Lung (tissue), 17 donors: ENCODE measurements at places on chromosomes 12 and 14. TPM values are rescaled to one million over a fixed set of nuclear protein-coding genes. Genes with fewer than 3 reads are reported as not detected.
A peak's percentile ranks its signal among the peaks of the same experiment; 100 is the strongest.

- DNase-seq = peak; percentile 65
Observed at GRCh38 chr12:109518820-109519665, 41.6 kb downstream of the UBE3B start.

GRCh38 chr14:26663506-26663905 is 65.7 kb upstream of the NOVA1 start:
- DNase-seq = no peak

GRCh38 chr12:110641521-110641920 is 27.6 kb downstream of the TCTN1 start:
- DNase-seq = no peak

DNA sequence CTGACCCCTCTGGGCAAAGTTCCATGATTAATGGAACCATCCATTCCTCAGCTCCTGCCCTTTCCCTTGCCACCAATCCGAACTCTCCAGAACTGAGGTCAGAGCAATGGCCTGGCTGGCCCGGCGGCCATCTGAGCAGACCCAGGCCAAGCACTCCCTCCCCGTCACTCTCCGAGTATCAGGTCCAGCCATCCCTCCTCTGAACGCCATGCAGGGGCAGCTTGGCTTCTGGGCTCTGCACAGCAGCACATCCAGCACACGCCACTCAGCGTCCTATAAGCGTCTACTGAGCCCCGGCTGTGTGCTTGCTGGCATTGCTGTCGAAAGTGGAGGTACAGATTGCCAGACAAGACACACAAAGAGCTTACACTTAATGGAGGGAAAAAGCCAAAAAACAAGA is 34.3 kb upstream of the VWF start:
- no peak for DNase-seq

- DNase-seq = no peak
Observed at GRCh38 chr14:50501642-50502041, 30.7 kb downstream of the MAP4K5 start.

DNA sequence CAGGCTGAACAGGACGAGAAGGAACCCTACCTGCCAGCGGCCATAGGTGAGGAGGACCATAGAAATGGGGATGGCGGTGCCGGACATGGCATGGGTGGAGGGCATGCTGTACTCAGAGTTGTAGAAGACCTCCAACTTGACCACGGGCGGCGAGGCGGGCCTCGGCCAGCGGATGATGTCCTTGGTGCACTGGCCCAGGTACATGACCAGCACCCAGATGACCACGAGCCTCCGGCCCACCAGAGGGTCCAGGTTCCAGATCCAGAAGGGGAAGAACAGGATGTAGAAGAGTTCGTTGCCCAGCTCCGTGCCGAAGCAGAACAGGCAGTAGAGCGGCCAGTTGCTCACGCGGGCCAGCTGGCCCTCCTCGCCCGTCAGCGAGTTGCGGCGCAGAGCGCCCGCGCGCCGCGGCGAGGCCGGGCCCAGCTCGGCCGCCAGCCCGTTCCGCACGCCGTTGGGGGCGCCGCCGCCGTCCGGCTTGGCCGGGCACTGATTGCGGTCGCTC is 582 bp downstream of the SGPP1 start:
- peak; percentile 65 for DNase-seq

DNA sequence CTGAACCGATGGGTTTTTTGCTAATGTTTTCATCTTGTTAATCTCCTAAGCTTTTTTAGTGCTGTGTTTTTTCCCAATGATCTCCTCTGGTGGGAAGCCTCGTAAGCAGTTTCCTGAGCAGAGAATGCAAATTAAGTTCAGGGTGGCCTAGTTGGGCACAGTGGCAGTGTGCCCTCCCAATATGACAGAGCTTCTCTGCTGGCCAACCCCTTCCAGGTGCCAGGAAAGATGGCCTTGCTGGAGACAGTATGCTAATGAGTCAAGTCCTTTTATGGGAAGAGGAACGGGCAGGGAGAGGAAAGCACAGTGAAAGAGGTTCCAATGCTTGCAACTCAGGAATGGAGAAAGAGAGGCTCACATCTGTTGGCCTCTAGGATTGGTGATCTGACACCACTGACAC is 115.8 kb downstream of the GCH1 start:
- DNase-seq = no peak

GRCh38 chr12:122395319-122395718 is 27.1 kb downstream of the CLIP1 start:
- DNase-seq = no peak

DNA sequence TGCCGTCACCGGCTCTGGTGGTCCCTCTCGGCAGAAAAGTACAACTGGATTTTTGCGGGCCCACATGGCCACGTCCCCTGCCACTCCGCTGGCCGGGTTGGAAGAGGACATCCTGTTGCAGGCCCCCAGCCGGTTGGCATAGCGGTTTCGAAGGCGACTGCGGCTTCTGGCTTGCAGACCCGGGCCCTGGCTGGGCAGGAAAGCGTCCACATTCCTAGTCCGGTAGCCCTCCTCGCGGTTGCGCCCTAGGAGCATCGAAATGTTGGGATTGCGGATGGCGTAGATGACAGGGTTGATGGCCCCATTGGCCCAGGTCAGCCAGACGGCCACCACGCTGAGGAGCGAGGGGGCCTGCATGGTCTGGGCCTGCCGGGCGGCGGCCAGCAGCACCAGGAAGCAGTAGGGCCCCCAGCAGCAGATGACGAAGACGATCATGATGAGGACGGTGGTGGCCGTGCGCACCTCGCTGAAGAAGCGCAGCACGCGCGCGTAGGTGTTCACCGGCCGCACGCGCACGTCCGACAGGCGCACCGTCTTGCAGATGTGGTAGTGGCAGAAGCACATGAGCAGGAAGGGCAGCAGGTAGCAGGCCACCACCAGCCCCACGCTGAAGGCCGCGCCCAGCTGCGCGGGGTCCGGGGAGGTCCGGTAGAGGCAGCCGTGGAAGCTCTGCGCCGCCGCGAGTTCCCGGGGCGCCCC is 1.2 kb downstream of the GPR135 start:
- no peak for DNase-seq

- DNase-seq = no peak
Observed at GRCh38 chr14:36493761-36494160, 26.3 kb downstream of the NKX2-1 start.

DNA sequence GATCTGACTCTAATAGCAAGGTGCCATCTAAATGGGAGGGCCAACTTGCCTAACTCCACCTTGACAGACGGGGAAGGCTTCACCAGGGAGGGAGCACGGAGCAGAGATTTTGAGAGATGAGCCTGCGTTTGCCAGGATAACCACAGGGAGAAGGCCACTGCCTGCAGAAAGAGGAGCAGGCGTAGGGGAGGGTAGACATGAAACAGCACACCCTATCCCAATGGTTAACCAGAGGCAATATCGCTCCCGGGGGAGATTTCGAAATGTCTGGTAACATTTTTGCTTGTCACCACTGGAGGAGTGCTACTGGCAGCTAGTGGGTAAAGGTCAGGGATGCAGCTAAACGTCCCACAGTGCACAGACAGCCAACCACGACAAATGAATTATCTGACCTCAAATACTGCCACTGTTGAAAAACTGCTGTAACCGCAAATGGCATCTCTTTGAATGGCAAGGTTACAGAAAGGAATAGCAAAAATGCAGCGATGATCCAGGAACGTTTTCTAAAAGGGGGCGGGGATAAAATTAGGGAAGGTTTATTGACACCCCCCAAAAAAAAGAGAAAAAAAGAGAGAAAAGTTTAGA is 126.0 kb upstream of the ATF7IP start:
- DNase-seq = peak; percentile 50

DNA sequence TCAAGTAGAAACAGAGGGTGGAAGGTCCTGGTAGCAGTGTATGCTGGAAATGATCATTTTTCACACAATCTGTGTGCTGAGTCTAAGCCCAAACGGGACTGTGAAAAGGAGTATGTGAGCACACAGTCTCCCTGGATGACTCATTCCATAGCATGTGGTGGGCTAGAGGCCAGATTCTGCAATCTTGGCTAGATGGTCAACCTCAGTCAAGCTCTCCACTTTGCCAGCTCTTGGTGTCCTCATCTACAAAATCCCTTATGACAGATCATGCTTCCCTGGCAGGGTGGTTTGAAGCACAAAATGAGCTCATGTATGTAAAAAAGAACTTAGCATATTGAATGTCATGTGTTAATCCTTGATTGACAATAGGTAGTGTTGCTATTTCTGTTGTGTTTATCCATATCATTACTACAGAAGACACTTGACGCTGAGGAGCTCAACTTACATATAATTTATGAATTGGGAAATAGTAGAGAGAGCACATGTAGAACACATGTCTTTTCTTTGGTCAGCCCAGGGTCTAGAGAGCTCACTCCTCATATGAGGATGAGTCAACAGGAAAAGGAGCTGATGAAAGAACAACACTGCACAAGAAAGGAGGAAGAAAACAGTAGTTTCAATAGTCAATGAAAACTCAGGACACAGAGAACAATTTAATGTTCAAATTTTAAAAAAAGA is 517.5 kb downstream of the BCL11B start:
- no peak for DNase-seq

- DNase-seq = no peak
Observed at GRCh38 chr12:27667540-27667939, 28.7 kb upstream of the REP15 start.

DNA sequence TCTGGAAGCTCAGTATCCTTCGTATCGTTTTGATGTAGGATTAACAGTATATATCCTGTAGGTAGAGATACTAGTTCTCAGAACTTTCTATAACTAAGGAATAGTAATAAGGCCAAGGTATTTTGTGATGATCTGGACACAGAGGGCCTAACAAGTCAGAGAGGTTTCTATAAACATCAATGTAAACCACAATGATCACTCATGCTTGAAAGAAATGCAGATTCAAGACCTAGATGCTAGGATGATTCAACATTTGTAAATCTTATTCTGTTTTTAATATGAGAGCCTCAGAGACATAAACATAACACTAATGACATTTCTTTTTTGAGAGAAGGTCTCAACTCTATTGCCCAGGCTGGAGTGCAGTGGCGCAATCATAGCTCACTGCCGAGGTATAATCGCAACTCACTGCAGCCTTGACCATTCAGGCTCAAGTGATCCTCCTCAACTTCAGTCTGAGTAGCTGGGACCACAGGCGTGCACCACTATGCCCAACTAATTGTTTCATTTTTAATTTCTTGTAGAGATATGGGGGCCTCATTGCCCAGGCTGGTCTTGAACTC is 16.2 kb downstream of the SUPT16H start:
- DNase-seq = no peak

DNA sequence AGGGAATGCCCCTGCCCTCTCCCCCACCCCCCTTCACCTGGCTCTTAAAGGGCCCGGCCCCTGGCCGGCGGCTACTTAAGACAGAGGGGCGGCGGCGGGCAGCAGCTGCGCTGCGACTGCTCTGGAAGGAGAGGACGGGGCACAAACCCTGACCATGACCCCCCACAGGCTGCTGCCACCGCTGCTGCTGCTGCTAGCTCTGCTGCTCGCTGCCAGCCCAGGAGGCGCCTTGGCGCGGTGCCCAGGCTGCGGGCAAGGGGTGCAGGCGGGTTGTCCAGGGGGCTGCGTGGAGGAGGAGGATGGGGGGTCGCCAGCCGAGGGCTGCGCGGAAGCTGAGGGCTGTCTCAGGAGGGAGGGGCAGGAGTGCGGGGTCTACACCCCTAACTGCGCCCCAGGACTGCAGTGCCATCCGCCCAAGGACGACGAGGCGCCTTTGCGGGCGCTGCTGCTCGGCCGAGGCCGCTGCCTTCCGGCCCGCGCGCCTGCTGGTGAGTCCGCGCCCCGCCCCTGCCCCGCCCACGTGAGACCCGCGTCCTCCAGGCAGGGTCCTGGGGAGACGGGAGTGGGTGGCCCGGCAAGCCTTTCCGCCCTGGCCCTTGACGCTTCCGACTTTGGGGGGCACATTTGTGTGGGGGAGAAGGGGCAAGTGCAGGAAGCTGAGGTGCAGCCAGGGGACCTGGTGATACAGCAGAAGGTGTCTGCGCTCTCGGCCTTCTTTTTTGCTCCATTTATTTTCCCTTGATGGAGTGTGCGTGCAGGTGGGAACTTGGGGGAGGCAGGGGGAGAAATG is at the start of gene IGFBP6:
Gene IGFBP6, plus strand, starts transcription at position 104 of the 790 bp plus-strand sequence. Its CDS starts 51 bp downstream, at position 155.
- peak; percentile 67 for DNase-seq

GRCh38 chr14:74613211-74613914 is 1.3 kb upstream of the LTBP2 start:
- DNase-seq = no peak

DNA sequence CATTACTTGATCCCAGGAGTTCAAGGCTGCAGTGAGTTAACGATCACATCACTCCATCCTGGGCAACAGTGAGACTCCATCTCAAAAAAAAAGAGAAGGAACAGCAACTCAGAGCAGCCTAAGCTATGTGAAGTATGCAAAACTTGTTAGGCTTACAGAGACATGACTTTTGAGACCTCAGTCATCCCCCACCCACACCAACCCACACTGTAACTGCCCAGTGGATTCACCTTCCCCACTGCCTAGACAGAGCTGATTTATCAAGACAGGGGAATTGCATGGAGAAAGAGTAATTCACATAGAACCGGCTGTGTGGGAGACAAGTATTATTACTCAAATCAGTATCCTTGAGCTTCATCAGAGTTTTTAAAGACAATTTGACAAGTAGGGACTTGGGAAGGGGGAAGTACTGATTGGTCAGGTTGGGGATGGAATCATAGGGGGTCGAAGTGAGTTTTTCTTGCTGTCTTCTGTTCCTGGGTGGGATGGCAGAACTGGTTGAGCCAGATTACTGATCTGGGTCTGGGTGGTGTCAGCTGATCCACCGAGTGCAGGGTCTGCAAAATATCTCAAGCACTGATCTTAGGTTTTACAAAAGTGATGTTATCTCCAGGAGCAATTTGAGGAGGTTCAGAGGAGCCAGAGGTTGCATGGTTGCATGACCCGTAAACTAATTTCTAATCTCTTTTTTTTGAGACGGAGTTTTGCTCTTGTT is 6.2 kb upstream of the WDR89 start:
- no peak for DNase-seq

DNA sequence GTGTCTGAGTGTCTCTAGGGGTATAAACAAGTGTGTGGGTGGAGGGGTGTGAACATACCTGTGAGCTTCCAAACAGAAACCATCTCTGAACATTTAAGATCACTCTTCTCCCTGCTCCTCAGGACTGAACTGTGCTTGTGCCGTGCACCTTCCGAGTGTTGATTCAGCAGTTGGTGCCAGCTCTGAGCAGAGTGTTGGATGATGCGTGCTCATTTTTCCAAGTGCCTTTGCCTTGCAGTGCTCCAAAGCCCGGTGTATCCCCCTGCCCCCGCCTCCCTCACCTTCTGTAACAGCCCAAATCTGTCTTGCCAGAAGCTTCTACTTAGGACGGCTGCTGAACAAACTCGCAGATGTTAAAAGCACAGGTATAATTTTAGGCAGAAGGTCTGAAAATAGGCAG is 4.4 kb downstream of the WSCD2 start:
- DNase-seq = no peak

GRCh38 chr12:7376196-7376595 is 67.8 kb downstream of the CD163L1 start:
- no peak for DNase-seq

GRCh38 chr12:109714141-109714912 is 702 bp downstream of the FAM222A start:
- peak; percentile 75 for DNase-seq

RHEBL1 gene
- total RNA-seq = 2.4 TPM

KCNH3 gene
- 7.1 TPM for total RNA-seq

CDH24 gene
- total RNA-seq = 4.6 TPM

NRDE2 gene
- total RNA-seq = 21.0 TPM

TMCC3 gene
- total RNA-seq = 7.8 TPM

RPL10L gene
- not detected for total RNA-seq

ACACB gene
- total RNA-seq = 22.0 TPM

P2RX7 gene
- total RNA-seq = 5.3 TPM

MAP1LC3B2 gene
- total RNA-seq = not detected

DEPDC4 gene
- 6.2 TPM for total RNA-seq

OR4E2 gene
- not detected for total RNA-seq
